ENCODE measurements at places on chromosomes 2 and 18.
A peak's percentile ranks its signal among the peaks of the same experiment; 100 is the strongest.

DNA sequence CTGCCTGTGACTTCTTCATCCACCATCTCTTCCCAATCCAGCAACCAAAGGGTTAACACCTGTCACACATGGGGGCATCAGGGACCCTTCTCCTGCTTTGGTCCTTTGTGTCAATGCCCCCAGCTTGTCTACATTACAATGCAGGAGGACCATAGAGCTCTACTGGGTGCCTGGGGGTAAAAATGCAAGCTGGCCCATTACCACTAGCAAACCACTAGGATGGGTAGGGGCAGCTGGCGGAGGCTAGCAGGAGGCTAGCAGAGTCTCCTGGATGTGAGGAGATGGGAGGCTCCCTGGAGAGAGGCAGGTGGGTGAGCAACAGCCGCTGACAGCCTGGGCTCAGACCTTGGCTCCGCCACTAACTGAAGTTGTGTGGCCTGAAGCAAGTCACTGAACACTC lies 153.4 kb upstream of the SKOR2 start:
- DNase-seq: no peak

DNA sequence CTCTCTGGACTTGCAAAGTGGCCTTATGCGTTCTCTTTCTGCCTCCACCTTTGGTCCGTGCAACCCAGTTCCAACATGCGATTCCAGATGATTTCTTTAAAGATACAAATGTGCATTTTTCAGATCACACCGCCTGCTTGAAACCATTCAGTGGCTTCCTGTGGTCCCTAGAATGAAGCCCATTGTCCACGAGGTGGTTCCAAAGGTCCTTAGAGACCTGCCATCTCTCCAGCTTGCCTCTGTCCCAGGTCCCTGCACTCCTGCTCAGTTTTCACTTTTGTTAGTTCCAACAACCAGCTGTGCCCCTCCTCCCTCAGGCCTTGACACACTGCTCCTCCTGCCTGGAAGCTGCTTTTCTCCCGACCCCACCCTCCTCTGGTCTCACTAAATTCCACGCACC lies 3.6 kb upstream of the INO80C start:
- no peak for DNase-seq

DNA sequence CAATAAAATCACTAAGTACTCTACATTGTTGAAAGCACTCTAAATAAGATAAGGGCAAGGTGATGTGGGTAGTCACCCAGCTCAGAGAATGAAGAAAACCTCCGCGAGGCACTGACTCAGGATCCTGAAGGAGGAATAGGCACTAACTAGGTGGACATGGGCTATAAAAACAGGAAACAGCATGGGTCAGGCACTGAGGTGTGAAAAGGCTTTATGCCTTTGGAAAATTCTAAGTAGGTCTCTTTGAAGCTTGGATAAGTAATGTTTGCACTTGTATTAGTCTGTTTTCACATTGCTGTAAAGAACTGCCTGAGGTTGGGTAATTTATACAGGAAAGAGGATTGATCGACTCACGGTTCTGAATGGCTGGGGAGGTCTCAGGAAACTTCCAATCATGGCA lies 161.6 kb downstream of the EPHA4 start:
- no peak for DNase-seq

- peak; percentile 38 for DNase-seq
Measured at GRCh38 chr2:46072101-46072820, 224.9 kb upstream of the EPAS1 start.

GRCh38 chr2:69166812-69167468 lies 154.0 kb downstream of the ANTXR1 start:
- no peak for DNase-seq

DNA sequence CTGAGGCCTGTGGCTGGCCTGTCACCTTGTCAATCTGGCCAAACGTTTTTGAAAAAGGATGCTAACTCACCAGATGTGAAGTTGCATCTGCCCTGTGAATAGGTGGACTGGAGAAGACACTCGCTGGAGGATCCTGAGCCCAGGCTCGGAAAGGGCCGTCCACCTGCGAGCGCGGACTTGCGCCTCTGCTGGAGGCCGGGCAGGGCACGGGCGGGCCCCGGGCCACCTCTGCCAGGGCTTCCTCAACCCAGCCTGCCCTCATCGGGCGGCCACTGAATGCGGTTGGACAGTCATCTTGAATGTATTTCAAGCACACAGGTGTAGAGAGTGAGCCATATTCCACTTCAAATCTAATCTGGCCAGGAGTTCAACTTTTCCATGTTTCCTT lies 83.9 kb downstream of the FAM210A start:
- no peak for DNase-seq

DNA sequence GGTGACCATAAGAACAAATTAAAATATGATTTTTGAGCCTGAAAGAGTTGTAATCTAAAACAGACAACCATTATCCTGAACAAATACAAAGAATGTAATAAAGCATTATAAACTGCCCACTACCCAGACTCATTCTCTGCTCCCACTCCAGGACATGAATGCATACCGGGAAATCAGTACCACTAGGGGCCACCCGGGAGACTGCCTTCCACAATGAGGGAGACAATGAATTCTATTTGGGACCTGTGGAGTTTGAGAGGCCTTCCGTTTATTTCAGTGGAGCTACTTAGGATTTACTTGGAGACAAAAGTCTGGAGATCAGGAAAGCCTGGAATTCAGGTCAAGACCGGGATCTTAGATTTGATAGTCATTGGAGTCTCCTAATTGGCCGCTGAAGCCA lies 50.0 kb downstream of the NAB1 start:
- no peak for DNase-seq
